ENCODE measurements at places on chromosomes 2 and 18.

DNA sequence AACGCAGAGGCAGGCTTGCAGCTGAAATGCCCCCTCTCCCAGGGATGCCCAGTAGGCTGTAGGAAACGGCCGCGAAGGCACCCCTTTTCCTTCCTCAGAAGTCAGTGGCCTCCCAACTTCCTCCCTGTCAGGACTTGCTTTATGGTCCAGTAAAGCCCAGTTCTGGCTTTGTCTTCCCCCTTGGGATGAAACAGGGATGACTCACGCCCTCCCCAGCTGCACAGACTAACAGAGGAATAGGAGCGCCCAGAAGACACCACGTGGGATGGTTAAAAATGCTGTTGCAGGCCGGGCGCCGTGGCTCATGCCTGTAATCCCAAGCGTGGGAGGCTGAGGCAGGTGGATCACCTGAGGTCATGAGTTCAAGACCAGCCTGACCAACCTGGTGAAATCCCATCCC is 6.9 kb downstream of the CREG2 start:
- peak; percentile 10 for DNase-seq

DNA sequence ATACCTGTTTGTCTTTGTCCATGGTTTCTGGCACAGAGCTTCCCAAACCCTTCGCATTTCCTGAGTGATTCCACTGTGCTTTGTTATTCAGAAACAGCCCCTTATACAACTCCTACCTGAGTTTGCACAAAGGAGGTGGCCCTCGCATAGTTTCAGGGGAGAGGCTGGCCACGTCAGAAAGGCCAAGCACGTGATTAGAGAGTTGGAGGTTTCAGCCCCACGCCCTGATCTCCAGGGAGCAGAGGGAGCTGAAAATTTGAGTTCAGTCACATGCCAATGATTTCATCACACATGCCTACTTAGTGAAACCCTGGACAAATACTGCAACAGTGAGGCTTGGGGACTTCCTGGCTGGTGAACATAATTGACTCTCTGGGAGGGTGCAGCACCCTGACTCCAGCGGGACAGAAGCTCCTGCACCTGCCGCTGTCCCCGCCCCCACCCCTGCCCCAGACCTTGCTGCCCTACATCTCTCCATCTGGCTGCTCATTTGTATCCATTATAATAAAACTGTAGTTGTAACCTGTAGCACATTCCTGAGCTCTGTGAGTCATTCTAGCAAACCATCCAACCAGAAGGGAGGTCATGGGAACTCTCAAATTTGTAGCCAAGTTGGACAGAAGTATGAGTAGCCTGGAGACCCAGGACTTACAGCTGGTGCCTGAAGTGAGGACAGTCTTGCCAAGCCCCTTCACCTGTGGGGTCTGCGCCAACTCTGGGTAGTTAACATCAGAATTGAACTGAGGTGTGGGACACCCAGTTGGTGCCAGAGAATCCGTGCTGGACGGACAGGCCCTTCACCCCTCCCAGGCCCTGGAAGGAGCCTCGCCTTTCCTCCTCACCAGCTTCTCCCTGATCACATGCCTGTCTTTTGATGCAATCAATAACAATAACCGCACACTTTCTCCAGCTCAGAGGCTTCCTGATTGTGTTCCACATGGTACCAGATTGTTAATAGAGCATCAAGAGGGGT is 224.3 kb downstream of the ANAPC1 start:
- DNase-seq = peak; percentile 79

GRCh38 chr18:10168477-10168876 is 254.7 kb downstream of the VAPA start:
- no peak for DNase-seq

DNA sequence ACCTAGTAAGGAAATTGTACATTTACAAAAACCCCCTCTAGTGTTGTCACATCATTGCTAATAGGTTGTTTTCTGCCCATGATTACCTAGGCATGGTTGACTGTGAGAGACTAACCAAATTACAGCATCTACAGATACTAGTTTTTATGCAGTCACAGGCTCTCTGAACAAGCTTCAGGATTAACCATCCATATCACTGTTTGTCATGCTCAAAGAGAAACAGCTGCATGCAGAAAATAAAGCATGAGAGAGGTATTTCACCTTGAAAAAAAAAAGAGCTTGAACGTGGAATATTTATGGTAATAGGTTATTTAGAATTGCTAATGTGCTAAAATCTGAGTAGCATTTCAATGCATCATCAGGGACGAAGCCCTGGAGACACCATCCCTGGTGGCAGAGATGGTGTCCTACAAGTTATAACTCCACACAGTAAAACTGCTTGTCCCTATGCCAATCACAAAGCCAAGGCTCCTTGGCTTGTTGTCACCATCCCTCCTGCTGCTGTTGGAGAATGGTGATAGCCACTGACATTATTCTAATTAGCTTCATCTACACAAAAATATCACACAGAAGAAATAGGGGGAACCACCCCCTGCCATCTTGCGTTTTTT is 5.4 kb downstream of the NEB start:
- no peak for DNase-seq

DNA sequence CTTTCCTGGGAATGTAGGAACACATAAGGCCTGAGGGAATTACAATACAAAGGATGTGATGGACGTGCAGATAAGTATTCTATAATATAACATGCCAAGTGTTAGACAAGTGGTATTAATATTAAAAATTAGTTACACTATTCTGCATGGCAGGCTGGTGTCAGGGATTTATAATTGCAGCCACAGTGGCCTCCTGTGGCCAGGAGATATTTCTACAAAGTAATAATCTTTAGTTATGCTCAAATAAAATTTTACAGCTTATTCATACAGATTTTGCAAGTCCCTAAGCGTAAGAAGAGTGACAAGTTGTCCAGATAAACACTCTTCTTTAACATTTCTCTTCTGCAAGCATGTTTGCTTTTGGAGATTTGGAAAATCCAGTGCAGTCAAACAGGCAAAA is 90.4 kb upstream of the CBLN2 start:
- DNase-seq = no peak

DNA sequence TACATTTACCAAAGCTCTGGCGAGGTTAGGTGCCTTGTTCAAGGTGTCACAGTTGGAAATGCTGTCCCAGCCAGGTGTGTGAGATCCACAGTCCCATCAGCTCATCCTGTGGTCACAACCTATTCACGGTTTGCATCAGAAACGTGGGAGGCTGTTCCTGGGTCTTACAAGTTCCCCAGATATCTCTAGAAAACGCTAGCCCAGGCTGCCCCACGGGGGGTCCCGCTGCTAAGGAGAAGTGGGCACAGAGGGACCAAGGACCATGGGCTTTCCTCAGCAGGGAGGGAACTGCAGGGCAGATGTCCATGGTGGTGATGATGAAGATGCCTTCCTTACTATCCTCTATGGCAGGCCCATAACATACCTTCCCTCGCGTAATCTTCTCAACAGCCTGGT is 649 bp downstream of the FECH start:
- no peak for DNase-seq

GRCh38 chr2:38615237-38615636 is 12.5 kb upstream of the HNRNPLL start:
- no peak for DNase-seq

DNA sequence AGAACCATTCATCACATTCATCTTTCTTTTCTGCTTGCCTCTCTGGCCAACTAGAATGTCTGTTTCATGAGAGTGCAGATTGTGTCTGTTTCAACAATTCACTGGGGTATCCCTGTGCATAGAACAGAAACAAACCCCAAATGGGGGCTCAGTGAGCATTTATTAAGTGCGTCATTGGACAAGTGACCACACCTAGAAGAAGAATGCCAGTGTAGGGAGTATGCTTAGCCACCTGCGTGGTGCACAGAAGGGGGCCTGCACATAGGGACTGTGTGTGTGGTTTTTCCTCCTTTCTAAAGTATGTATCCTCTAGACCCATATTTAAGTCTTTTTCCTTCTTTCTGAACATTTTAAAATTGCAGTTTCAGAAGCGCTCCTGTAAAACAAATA is 255.9 kb downstream of the AGAP1 start:
- no peak for DNase-seq

- DNase-seq = no peak
Observed at GRCh38 chr2:206555721-206556120, 86.6 kb upstream of the FAM237A start.

- no peak for DNase-seq
Observed at GRCh38 chr18:71846716-71847115, 697.4 kb downstream of the CBLN2 start.

GRCh38 chr18:13579874-13580273 is 146.5 kb downstream of the FAM210A start:
- DNase-seq = no peak

- DNase-seq = no peak
Observed at GRCh38 chr2:6893876-6894482, 16.4 kb downstream of the RSAD2 start.

DNA sequence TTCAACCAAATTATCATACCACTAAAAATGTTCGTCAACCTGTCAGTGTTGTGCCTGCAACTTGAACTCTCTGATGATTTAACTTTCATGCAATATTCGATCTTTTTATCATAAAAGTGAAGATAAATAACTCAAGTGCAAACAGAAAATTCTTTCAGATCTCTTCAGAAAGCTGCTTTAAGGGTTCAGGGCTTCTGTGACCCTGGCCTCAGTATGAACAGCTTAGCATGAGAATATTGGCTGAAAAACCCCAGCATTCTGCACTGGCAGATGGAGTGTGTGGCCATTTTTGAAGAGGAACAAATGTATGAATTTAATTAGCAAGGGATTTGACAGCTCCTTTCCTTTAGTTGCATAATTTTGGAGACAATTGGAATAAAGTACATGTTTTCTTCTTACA is 851.4 kb upstream of the SOX11 start:
- DNase-seq = no peak

DNA sequence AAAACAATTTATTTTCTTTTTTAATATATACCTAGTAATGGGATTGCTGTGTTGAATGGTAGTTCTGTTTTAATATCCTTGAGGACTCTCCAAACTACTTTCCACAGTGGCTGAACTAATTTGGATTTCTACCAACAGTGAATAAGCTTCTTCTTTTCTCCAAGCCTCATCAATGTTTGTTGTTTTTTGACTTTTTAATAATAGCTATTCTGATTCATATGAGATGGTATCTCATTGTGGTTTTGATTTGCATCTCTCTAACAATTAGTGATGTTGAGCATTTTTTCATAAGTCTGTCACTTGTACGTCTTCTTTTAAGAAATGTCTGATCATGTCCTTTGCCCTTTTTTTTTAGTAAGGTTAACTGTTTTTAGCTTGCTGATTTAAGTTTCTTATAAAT is 863.3 kb downstream of the CNTNAP5 start:
- no peak for DNase-seq

- no peak for DNase-seq
Observed at GRCh38 chr2:212619954-212620353, 81.4 kb upstream of the ERBB4 start.

GRCh38 chr2:207724113-207724512 is 12.7 kb downstream of the CCNYL1 start:
- DNase-seq = no peak
